ENCODE measurements at places on chromosomes 4 and X. TPM values are rescaled to one million over a fixed set of nuclear protein-coding genes. Genes with fewer than 3 reads are reported as not detected.

- DNase-seq: peak; percentile 84
Measured at GRCh38 chr4:53702334-53703266, 111.3 kb upstream of the LNX1 start.

DNA sequence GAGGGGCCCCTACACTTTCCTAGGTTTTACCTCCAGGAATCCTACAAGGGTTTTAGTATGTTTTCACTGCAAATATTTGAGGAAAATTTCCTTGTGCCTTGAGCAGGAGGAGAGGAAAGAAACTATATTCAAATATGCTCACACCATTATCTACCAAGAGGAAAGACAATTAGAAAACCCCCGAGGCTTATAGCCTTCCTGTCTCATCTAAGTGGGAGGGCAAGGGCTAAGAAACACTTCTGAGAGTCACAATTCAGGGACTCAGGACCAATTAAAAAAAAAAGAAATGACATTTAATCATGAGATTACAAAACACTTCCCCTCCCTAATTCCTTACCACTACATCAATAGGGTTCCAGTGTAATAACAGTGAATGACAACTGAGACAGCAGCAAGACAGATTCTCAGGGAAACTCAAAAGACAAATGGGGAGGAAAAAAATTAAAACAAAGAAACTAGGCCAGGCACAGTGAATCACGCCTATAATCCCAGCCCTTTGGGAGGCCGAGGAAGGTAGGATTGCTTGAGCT is 45.6 kb downstream of the ATRX start:
- no peak for DNase-seq

GRCh38 chr4:16739997-16740624 is 158.3 kb downstream of the LDB2 start:
- no peak for DNase-seq

- DNase-seq: no peak
Measured at GRCh38 chr4:41575207-41575606, 37.2 kb downstream of the LIMCH1 start.

GRCh38 chr4:90641861-90642599 is 514.8 kb downstream of the CCSER1 start:
- DNase-seq: no peak

GPR119 gene
- polyA plus RNA-seq: not detected
